ENCODE measurements at places on chromosomes 2 and 18.

DNA sequence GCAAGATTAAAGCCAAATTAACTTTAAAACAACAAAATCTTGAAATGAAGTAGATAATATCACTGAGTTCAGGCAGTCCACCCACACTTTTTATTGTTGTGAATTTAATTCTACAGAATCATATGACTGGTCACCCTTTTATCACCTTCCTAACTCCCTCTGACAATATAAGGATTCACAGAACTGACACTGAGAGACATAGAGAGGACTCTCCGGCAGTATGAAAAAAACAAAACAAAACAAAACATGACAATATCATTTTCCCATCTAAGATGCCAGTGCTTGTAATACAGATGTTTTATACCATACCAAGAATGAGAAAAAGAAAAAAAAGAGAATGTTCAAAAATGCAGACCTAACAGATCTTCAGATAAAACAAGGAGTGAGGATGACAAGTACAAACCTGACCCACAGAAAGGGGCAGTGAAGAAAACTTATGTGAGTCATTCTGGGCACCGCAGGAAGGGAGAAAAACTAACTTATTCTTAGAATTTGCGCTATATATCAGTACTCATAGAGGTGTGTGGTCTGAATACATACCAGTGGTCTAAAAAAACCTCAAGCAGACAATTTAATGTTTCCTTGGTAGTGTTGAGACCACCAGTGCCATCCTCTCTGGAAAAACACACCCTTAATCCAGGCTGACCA is 136.6 kb downstream of the ZAP70 start:
- peak; percentile 34 for DNase-seq

GRCh38 chr2:72145658-72146329 is 1.9 kb downstream of the CYP26B1 start:
- DNase-seq = no peak

- DNase-seq = peak; percentile 14
Measured at GRCh38 chr2:27133195-27133875, 1.1 kb downstream of the PREB start.

- DNase-seq = peak; percentile 50
Measured at GRCh38 chr18:3262234-3263131, 550 bp downstream of the MYL12B start.

All from stimulated activated naive CD8-positive, alpha-beta T cell treated with anti-CD3 and anti-CD28 coated beads, Interleukin-15, amount 100 ng/mL, for 72 hours (primary cell).